T-helper 17 cell (primary cell): ENCODE measurements at places on chromosomes 4 and X.

GRCh38 chr4:184734758-184735157 lies 862 bp upstream of the CENPU start:
- DNase-seq = no peak

- no peak for DNase-seq
These were observed 361.1 kb downstream of the TRAM1L1 start for GRCh38 chr4:116724249-116724648.

GRCh38 chrX:48998391-48998790 lies 3.7 kb downstream of the GRIPAP1 start:
- no peak for DNase-seq

- DNase-seq = no peak
These were observed 505.2 kb downstream of the ZNF674 start for GRCh38 chrX:46040001-46040400.

GRCh38 chr4:114464726-114465272 lies 133.8 kb upstream of the UGT8 start:
- DNase-seq = no peak
